ENCODE measurements at places on chromosomes 11 and 22.

DNA sequence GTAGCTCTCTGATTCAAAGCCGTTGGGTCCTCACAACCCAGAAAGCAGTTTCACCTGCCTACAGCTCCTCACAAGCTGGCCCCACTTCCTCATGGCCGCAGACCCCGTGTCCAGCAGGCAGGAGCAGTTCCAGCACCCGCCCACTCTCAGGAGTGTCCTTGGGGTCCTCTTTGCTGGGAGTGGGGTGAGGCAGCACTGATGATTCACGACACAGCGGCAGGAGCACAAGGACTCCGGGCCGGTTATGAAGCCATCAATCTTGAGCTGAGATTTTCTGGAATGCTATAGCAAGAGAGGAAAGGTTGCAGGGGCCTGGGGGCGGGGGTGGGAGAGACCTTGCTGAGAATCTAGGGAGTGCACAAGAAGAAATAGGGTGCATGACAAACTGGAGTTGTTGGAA, 311.2 kb downstream of the NXPE2 start:
- DNase-seq: no peak

DNA sequence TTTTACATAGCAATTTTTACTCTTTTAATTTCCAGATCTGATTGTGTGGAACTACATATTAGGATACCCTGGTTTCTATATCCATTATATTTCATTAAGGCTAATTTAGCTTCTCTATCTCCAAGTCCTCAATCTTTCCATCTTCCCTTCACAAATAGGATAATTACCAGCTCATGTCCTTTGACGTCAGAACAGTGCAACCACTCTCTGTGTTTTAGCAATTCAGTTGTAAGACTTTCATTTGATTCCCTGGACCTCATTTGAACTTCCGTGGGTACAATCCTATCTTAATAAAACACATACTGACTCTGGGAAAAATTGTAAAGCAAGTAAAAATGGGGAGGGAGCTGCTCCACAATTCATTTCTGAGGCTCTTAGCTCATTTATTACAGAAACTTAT, 52.8 kb downstream of the FAM76B start:
- no peak for DNase-seq

GRCh38 chr11:9858822-9859221, 194.9 kb downstream of the SWAP70 start:
- peak; percentile 56 for DNase-seq

DNA sequence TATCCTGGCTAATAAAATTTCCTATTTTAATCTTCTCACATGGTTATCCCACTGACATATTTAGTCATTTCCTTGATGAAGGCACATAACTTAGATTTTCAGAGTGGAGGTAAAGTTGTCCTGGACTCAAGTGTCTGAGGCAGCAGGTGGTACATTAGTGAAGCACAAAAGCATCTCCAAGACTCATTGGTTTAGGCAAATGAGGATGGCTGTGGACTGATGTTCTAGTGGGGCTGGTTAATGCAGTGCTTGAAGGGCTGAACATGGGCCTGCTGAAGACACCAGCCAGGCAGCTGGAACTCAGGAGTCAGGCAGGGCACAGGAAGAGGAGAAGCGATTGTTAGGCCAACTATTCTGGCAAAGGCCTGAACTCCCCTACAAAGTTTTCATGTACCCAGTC, 76.3 kb upstream of the SESN3 start:
- no peak for DNase-seq
